ENCODE measurements at places on chromosomes 7 and 10.

DNA sequence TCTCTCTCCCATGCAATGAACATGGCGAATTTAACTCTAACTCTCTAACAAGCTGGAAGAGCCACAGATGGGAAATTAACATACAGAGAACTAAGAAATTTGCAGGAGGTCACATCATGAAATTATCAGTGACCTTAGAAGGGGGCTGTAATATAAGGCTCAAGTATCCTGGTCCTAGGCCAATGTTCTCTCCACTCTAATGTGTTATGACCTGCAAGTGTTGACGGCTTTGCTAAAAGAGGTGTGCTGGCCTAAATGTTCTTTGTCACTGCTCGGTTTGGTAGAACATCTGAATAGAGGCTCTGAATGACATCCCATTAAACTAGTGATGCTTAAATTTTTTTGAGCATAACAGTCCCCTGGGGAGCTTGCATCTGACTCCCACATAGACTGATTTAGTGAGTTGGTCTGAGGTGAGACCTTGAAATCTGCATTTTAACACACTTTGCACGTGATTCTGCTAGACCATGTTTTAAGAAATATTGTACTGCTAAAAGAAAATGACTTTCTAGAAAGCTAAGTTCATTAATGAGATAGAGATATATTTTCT lies 129.3 kb downstream of the GFRA1 start:
- no peak for DNase-seq

DNA sequence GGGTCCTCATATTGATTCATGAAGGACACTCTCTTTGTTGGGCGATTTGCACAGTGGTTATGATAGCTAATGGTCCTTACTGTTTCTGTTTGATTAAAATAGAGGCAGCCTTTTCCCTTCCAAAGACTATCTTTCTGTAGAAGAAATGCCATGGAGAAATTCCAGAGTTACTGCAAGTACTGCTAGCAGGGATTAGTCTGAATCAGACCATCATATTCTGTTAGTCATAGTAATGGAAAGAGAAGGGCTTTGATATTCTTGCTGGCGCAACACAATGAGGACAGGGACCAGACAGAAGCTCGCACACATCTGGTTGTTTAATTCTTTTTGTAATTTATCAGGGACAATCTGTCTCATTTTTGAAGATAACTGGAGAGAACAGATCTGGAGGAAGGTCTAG lies 304.5 kb upstream of the FZD8 start:
- DNase-seq: no peak

DNA sequence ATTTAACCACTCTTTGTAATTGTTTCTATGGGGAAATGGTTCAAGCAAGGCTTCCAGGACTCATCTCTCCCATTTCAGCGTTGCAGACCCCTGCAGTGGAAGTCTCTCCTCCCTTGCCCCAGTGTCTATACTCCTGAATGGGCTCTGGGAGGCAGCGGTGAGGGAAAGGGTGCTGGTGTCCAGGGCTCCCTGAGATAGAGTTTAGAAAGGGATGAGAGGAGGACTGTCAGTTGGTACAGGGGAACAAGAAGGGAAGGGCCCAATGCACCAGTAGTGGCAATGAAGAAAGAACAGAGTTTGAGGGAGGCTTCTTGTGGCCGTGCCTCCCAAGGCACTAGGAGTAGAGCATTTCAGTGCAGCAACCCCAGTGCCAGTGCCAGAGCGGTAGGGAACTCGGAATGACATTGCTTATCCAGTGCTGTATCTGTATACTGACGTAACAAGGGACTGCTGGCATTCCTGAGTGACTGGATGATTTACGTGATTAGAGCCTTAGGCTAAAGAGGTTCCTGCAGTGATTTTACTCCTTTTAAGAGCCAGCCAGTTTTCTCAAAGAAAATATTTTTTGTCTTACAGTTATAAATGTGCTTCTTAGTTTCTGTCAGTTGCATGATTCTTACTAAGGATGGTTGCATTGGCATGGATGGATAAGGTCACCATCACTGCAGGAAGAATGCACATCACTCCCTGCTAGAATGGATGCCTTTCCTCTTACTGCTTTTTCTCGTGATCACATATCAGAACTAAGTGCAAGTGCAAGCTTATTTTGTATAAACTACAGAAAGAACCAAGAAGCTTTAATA lies 28.0 kb downstream of the PRPF18 start:
- no peak for DNase-seq

DNA sequence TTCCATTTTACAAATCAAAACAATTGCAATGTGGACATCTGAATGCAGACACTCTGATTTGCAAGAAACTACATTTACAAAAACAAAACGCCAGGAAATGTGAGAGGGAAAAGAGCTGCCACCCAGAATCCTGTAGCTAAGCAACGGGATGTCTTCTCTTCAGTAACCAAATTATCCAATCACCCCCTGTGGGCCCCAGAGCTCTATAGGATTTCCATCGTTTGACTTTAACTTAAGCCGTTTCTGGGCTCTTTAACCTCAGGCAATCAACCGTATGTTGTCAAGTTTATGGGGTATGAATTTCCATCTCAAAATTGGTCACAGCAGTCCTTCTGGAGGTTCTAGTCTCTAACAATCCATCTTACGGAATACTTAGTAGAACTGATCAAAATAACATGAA lies 240.5 kb downstream of the ETV1 start:
- DNase-seq: peak; percentile 64

DNA sequence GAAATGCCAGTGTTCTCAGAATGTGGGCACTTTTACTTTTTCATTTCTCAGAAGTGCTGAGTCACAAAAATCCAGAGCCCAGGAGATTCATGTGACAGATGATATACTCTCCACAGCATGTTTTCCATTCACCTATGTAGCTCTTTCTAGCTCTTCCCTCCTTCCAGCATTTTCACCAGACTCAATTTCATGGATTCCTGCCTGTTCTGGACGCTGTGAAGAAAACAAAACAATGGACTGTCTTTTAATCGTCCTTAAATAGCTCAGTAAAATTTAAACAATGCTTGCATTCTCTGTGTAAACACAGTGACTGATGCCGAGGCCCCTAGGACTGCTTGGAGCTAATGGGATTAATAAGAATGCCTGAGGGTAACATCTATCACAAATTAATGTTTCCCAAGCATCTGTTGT lies 25.5 kb downstream of the ZNF713 start:
- no peak for DNase-seq

GRCh38 chr7:90580051-90580450 lies 16.1 kb upstream of the CDK14 start:
- DNase-seq: no peak

GRCh38 chr7:3518546-3518945 lies 217.5 kb downstream of the SDK1 start:
- no peak for DNase-seq
